MCF 10A (cell line): ENCODE measurements at places on chromosomes 12 and 14.

DNA sequence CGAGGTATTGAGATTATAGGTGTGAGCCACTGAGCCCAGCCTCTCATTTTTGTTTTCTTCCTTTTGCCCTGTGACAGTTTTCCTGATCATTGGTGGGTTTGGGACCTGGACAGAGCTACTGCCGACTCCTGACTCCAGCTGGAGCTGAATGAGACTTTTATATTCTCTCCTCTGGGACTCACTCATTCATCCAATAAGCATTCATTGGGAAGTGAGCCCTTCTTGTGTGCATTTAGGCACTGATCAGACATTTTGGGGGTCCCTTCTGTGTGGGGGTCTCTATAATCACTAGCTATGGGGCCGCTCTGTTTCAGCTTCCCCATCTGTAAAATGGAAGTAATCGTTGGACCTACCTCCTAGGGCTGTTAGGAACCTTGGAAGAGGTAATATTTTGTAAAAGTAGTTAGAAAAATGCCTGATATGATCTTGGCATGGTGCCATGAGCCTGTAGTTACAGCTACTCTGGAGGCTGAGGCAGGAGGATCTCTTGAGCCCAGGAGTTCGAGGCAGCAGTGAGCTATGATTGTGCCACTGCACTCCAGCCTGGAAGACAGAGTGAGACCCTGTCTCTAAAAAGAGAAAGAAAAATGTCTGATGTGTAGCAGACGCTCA lies 7.2 kb downstream of the SH2B3 start:
- no peak for DNase-seq

GRCh38 chr12:47410383-47410782 lies 295.4 kb downstream of the RPAP3 start:
- DNase-seq: no peak

- peak; percentile 44 for DNase-seq
Observed at GRCh38 chr12:2244013-2244861, 191.4 kb downstream of the CACNA1C start.

DNA sequence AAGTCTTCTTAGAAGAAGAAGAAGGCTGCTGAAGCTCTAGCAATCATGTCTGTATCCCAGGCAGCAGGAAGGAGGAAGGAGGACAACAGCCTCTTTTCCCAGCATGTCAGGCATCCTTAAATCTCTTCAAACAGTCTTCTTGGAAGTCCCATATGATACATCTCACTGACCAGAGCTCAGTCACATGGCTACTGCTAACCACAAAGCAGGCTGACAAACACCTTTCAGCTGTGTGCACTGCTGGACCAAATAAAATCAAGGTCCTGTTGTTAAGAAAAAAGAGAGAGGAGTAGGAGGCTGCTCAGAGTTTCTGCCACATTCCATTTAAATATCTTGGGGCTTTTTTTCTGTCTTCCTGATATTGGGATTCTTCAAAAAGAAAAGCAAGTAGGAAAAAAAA lies 203.4 kb upstream of the PELI2 start:
- DNase-seq: no peak

DNA sequence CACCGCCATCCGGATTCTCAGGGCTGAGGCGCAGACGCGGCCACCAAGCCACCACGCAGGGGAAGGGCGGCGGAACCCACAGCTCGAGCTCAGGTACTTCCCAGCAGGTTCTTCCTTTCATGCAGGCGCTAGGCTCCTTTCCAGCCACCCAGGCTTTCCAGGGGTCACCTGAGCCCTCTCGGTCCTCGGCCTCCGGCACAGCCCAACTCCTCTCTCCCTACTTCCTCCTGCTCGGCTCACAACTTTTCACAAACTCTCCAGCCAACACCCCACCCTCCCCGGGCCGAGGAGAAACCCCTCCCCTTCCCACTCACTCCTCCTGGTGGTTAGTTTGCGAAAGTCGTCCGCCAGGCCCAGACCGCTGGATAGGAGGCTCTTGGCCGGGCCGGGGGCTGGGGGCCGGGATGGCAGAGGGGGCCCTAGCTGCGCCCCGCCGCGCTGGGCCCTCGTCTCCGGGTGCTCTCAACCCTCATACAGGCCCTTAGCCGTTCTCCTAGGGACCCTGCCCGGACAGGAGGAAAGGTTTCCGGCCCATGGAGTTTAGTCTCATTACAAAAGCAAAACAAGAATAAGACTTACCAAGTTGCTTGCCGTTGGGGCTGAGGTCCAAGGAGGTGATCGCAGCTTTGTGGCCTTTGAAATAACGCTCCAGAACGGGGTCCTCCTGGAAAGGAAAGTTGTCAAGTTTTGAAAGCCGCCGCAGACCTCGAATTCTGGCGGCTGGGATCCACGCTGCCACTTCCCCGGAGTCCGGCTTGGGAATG lies at the start of gene GALNT4:
Gene GALNT4, minus strand, starts transcription at position 256 of the 764 bp plus-strand sequence. Its CDS starts 247 bp downstream, at position 9.
- DNase-seq: peak; percentile 91

DNA sequence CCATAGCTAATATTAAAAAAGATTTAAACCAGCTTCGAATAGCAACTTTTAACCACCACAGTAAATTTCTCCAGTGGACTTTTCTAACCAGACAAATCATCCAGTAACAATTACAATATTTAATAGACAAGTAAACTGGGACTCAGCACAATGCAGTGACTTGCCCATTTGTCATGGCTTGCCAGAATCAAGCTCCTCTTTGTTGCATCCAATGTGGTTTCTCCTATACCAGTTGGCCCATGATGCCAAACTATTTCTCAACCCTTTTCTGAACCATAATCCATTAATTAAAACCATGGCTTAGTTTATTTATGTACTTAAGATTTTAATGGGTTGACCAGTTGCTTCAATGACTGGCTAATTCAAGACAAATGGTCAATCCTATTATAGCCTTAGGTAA lies 64.4 kb downstream of the DIO2 start:
- no peak for DNase-seq

DNA sequence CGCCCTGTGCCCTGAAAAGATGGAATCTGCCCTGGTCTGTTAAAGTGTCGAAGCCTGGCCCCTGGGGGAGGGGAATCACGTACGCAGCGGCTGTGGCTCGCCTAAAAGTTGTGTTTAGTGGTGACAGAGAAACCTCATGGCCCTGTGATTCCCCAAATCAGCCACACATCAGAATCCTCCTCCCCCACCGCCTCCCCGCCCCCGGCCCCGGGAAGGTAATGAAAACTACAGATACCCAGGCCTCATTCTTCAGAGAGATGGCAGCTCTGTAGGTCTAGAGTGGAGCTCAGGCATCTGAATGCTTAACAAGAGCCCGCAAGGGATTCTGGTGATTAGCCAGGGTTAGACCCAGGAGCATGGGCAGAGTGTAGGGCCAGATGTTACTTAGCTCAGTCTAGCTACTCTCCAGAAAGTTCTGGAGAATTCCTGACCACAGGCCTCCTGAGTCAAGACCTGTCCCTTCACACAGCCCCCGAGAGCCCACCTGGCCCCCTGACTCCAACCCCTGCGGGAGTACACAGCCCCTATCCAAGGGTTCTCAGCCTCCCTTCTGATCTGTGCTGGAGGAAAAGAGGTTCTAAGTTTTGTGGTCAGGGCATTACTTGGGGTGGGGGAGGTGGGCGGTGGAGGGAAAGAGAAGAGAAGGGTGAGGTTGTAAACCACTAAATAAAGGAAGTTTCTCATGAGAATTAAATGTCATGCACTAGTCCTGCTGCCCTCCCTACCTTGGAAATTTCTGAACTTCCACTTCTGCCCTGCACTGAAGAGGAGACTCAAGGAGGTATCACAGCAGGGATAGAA lies 114.8 kb downstream of the PLXNC1 start:
- DNase-seq: no peak

GRCh38 chr14:62451221-62451620 lies 594.0 kb downstream of the KCNH5 start:
- no peak for DNase-seq

GRCh38 chr12:14854586-14855183 lies 11.4 kb upstream of the ART4 start:
- no peak for DNase-seq

DNA sequence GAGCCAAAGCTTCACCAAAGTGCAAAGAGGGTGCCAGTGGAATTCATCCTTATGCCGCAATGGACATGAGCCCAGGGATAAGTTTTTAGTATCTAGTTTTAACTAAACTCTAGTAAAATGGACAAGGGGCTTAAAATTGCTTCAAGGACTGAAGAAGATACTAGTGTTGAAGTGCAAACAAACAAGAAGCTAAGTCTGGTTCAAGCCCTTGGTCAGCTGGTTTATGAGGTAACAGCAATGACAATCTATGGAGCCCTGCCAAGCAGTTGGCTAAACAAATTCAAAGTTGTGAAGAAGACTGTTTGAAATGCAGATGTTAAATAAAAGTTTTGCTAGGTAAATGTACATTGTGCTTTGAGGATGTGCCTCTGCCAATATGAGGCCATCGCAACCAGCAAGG lies 209.4 kb downstream of the KTN1 start:
- DNase-seq: peak; percentile 43

- DNase-seq: no peak
Observed at GRCh38 chr14:54451961-54452360, 10.8 kb upstream of the CNIH1 start.

- DNase-seq: peak; percentile 24
Observed at GRCh38 chr12:43805149-43805859, 813 bp downstream of the TWF1 start.

GRCh38 chr14:95614349-95614748 lies 71.9 kb upstream of the TCL1B start:
- DNase-seq: no peak

- no peak for DNase-seq
Observed at GRCh38 chr12:67469666-67470065, 178.9 kb upstream of the DYRK2 start.

DNA sequence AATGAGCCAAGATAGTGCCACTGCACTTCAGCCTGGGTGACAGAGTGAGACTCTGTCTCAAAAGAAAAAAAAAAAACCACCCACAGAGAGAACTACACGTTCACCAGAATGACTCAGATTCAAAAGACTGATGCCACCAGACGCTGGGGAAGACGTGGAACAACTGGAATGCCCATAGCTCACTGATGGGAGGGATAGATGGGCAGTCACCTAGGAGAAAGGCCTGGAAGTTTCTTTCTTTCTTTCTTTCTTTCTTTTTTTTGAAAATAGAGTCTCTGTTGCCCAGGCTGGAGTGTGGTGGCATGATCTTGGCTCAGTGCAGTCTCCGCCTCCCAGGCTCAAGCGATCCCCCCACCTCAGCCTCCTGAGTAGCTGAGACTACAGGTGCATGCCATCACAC lies 10.0 kb upstream of the KLC1 start:
- no peak for DNase-seq

DNA sequence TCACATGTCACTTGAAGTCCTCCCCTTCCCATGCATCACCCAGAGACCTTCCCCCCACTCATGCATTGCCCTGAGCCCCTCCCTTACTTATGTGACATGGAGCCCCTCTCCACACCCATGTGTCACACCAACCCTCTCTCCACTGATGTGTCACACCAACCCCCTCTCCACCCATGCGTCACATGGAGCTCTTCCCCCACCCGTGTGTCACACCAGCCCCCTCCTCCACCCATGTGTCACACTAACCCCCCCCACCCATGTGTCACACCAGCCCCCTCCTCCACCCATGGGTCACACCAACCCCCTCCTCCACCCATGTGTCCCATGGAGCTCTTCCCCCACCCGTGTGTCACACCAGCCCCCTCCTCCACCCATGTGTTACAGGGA lies 30.4 kb downstream of the RTL1 start:
- no peak for DNase-seq

DNA sequence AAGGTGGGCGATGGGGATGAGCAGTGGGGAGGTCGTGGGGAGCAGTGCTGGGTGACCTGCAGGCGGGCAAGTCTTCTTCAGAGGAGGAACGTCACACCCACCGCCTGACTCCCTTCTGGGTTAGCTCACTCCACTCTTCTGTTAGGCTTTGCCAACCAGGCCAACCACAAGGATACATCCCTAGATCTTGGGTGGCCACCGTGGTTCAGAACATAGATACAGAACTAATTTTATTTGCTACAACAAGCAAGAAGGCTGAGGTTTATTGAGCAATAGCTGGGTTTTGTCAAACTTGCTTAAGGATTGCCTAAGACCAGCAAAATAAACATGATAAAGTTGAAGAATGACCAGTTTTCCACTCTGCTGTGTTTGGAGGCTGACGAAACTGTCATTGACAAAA lies 109.4 kb downstream of the DACT1 start:
- peak; percentile 94 for DNase-seq

GRCh38 chr14:88359500-88359899 lies 26.0 kb upstream of the SPATA7 start:
- no peak for DNase-seq

DNA sequence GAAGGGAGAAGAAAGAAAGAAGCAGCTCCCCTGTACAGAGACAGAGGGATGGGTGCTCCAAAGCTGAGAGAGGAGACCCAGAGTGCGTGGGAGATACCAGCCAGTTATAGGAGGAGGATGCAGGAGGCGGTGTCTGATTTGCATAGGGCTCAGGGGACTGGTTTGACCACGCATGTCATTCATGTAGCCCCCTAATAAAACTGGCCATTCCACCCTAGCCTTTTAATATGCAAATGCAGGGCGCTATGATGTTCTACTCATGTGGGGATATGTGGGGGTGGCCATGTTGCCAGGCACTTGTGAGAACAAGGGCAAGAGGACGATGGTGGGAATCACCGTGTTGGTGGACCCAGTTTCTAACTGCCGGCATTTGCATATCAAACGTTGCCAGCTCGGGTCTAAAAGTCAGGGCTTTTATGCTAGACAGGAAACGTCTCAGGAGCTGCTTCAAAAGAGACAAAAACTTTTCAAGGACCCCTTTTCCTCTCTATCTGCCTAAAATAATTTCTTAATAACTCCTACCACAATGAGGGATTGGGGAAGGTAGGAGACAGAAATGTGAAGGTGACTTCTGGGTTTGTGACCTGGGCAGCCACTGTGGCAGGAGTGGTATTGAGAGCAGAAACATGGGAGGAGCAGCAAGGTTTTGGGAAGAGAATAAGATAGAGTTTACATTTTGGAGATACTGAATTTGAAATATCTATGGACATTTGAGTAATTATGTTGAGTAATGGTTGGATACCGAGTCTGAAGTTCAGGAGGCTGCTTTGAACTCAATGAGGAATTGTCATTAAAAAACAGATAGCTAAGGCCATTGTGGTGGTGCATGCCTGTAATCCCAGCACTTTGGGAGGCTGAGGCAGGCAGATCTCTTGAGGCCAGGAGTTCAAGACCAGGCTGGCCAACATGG lies 2.2 kb upstream of the ATXN3 start:
- no peak for DNase-seq

GRCh38 chr12:6672143-6672542 lies 9.2 kb upstream of the ING4 start:
- no peak for DNase-seq

DNA sequence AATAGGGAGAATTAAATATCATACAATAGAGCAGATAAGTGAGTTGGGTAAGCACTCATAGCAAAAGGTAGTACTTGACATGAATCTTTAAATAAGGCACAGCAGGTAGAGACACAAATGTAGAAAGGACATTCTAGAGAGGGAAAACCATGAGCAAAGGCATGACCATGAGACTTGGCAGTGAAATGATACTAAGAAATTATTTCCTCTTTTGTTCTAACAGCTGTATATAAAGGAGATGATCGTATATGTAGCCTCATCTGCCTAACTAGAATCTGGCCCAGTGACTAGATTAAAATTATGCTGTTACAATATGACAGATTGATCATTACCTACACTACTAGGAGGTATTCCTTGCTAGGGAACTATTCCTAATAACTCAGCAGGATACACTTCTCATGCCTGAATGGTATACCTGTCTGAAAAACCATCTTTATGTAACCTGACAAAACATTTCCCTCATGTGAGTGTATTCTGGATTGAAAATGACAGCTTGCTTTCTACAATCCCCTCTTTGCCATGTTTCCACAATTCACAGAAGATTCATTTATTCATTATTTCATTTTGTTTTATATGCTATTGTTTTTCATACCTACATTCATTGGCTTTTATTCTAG lies 725.7 kb downstream of the C12orf50 start:
- DNase-seq: no peak

GRCh38 chr14:70887207-70887681 lies 20.0 kb upstream of the PCNX1 start:
- DNase-seq: peak; percentile 31

- no peak for DNase-seq
Observed at GRCh38 chr14:55086938-55087337, 35.5 kb downstream of the MAPK1IP1L start.
